ENCODE measurements at places on chromosomes 16 and 17.

DNA sequence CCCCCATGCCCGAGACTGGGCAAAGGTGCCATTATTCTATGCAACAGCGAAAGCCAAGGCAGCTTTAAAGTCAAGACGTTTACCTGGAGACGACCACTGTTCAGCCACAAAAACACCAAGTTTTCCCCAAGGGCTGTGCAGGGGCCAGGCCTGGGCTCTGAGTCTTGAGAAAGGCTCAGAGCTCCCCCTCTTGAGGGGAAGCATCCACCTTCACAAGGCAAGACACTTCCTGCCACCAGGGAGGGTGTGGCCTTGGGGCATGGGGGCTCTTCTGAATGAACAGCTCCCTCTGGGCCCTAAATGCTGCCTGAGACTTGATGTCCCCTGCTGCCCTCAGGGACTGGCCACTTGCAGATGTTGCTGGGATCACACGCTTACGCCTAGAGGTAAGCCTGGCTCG, 26.5 kb downstream of the PDIA2 start:
- no peak for DNase-seq

DNA sequence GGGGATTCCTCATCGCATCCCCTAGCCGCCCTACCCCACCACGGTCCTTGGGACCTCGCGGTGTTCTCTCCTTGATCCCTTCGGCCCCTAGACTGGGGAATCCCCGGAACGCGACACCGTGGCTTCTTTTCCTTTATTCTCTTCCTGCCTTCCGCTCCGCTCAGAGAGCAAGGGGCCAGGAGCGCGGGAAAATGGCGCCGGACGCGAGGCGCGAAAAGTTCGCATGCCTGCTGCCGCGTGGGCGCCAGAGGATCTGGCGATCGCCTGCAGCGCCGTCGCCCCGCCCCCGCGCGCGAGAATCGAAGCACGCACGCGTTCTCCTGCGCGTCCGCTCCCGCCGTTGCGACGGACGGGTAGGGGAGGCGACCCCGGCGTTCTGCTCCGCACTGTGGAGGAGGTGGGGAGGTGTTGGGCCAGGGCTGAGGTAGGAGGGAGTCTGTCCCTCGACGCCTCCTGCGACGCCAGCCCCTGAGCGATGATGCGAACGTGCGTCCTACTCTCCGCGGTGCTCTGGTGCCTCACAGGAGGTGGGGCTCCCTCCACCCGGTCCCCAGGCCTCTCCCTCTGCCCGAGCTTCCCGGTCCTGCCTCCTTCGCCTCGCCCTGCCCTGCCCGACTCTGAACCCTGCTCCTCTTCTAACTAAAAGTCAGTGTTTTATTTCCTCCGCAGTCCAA, at the start of gene ZPBP2:
Gene ZPBP2 (plus strand): TSS at position 323 of the 674 bp plus-strand sequence. CDS start 153 bp downstream, at position 476.
- DNase-seq = no peak

DNA sequence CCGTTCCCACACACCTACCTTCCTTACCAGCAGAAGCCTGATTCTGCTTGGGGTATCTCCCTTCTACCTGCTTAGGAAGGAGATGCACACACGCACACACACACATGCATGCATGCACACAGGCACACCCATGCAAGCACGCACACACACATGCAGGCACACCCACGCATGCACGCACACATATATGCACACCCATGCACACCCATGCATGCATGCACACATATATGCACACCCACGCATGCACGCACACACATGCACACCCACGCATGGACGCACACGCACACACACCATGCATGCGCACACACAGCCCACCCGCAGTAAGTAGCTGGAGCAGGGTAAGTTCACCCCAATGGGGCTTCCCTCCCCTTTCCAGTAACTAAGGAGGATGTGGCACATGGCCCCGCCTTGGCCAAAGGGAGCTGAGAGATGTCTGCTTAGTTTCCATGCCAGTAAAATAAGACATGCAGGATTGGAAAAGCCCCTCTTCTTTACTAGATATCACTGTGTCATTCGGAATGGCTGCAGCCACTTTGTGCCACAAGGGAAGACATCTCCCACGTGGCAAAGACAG, 33.7 kb downstream of the ADCY9 start:
- no peak for DNase-seq

- DNase-seq = peak; percentile 55
Observed at GRCh38 chr16:69199382-69199781, 12.4 kb downstream of the SNTB2 start.

DNA sequence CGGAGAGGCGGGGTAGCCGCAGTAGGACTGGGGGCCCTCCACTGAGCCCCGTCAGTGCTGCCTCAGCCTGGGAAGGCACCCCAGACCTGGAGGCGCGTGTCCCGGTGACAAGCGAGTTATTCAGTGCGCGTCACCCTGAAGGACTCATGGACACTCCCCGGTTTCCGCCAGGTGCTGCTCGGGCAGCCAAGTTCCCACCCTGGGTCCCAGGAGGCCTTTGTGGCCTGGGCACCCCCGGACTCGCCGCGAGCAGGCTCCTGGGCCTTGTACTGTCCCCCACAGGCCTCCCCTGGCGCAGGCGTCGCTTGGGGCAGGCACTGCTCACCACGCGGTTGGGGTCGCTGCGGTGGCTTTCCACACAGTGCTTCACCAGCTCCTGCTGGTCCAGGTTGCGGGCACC, 7.6 kb downstream of the RNF166 start:
- no peak for DNase-seq

DNA sequence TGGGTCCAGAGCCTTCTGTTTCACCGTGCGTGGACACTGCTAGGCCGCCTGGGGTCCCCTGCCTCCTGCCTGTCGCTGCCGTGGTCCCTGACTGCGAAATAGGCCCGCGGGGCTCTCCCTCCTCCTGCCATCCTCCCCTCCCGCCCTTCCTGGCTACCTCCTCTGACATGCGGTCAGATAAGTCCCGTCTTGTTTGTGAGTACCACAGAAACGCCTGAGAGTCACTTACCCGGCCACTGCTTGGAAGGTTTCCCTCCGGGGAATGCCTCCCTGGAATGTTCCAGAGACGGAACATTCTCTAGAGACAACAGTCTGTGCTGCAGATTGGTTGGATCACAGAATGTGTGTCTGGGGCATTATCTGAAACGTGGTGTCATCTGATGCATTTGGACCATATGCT, 22.7 kb downstream of the CIBAR2 start:
- DNase-seq = peak; percentile 5

DNA sequence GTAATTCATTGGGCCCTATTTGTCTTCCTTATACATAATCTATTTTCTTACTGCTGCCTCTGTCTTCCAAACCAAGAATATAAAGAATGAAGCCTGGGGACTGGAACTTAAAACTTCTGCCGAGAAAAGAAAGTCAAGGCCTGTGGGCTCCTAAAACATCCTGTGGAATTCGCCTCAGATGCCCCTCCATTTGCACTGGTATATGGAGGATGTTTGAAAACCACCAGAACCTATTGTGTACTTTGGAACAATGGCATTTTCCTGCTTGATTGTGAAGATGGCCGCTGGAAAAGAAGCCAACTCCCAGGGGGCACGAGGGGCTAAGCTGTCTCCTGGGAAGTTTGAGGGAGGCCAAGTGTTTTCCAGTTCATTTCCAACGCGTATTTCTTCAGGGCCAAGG, 122.4 kb downstream of the WWOX start:
- no peak for DNase-seq

- DNase-seq = no peak
Observed at GRCh38 chr17:38429476-38430100, 1.3 kb downstream of the ARHGAP23 start.

DNA sequence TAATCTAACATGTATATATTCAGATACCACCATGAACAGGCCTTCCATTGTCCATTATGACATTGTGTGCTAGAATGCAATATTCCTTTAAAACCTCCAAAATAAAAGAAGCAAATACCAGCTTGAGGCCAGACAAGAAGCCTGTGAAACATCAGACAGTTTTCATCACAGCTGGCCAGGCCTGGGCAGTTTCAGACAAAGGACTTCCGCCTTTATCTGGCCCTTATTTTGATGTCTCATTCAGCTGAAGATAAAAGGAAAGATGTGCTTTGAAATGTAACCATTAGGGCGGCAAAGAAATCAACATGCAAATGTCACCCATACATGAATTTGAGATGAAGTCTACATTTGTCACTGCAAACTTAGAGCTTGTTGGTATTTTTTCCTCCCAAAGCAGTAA, 737.5 kb downstream of the KCNJ2 start:
- DNase-seq = no peak

DNA sequence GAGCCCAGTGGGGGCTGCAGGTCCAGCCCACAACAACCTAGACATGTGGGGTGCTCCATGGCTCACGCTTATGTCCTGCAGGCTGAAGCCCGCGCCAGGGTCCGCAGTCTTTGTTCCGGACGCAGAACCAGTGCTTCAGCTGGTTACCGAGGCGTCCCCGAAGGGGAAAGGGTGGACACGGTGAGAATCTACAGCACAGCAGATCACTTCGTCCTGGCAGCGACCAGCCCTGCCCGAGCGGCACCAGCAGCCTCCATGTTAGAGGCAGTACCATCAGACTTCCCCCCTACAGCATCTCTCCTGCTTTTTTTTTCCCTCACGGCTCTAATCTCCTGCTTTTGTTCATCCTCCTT, 1736.4 kb downstream of the TP53TG3F start:
- DNase-seq = no peak

GRCh38 chr16:49465661-49466528, 92.3 kb downstream of the C16orf78 start:
- no peak for DNase-seq

- no peak for DNase-seq
Observed at GRCh38 chr16:50539822-50540710, 8.1 kb upstream of the NKD1 start.

DNA sequence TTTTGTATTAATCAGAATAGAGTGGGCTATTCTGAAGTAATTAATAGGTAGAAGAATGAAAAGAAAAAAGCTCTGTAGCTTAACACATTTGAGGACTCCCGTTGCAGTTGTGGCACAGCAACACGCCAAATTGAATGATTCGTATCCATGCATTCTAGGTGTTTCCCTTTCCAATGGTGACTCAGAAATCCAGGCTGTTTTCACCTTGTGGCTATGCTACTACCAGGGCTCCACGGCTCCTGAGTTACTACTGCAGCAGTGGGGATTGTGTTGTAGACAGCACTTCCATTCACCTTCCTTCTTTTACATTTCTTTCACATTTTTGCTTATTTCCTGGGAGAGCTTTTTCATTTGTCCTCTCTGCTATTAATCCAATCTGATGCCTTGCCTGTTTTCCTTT, 1616.4 kb downstream of the CDH8 start:
- DNase-seq = no peak

DNA sequence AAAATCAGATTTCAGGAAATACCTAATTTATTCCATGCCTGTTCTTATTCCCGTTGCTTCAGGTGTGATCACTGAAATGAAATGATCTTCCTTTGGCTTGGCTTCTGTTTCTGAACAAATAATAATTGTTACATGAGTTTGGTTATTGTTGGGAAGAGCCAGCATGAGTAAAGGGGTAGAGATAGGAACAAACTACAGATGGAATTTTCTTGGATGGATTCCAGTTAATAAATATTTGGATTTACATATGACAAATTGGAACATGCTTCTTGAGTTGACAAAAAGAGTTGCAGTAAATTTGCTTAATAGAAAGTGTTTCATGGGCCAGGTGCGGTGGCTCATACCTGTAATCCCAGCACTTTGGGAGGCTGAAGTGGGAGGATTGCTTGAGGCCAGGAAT, 28.2 kb downstream of the TAC4 start:
- no peak for DNase-seq

- no peak for DNase-seq
Observed at GRCh38 chr17:82835122-82835521, 4.7 kb downstream of the ZNF750 start.

GRCh38 chr17:63224644-63225043, 221.5 kb downstream of the CYB561 start:
- no peak for DNase-seq

DNA sequence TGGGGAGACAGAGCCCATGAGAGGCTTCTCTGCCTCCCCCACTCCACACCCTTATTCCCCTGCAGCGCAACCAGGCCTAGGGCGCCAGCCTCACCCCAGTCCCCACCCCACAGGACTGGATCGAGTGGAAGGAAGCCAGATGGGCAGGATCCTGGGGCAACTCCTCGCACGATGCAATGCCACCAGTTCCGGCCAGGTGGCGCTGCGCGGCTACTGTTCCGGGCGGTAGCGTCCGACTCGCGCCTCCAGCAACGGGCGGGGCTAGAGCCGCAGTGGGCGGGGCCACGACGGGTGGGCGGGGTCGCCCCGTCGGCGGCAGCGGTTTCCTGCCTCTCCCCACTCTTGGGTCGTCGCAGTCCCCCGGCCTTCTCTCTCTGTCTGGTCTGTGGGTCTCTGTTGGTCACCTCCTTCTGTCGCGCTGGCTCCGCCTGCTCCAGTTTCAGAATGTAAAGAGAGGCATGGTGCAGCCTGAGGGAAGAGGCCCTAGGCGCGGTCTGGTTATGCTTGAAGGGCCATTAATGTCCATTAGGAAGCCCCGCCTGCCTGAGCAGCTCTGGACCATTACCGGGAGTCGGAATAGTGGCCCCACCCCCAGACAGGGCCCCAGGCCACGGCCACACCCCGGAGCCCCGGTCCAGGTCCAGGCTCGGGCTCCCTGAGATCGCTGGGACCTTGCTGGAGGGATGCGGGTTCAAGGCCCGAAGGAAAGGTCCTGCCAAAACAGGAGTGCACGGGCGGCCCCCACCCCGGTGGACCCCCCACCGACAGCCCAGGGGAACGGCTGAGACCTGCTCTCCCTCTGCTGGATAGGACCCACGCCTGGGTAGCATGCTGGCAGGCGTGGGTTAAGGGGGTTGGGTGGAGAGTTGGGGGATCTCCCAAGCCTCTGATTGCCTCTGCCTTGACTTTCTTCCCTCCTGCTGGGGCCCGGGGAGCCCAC, 3.3 kb upstream of the NHERF2 start:
- DNase-seq = no peak

- no peak for DNase-seq
Observed at GRCh38 chr17:4658478-4659305, 17.2 kb upstream of the ALOX15 start.

DNA sequence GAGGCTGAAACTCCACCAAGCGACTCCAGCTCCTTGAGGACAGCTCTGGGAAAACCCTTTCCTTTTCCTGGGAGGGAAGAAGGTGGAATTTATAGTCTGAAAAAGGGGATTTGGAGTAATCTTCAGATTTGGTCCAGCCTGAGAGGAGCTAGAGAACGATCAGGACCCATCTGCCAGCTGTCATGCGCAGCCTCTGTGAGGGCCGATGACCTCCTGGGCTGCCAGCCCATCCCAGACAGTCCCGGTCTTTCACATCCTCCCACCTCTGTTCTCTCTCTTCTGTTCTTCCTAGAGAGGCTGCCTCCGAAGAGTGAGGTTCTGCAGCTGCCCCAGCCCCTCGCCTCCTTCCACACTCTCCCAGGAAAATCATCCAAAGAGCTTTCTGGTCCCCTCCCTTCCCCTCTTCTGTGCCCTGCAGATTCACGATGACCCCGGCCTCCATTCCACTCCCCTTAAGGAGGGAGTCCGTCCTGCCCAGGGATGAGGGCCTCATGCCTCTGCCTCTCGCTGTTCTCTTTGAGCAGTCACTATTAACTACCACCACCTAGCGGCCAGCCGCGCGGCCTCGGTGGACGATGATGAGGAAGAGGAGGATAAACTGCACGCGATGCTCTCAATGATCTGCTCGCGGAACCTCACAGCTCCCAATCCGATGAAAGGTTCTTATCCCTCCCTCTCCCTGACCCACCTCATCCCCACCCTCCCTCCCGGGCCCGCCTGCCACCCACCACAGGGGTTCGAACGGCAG, 29.6 kb downstream of the SGSM2 start:
- DNase-seq = no peak

- no peak for DNase-seq
Observed at GRCh38 chr17:9266697-9267117, 245.4 kb downstream of the NTN1 start.

- DNase-seq = no peak
Observed at GRCh38 chr16:8956265-8957062, 7.2 kb downstream of the USP7 start.
